Tibial artery (tissue), 4 donors: ENCODE measurements at places on chromosomes 6 and 20.

DNA sequence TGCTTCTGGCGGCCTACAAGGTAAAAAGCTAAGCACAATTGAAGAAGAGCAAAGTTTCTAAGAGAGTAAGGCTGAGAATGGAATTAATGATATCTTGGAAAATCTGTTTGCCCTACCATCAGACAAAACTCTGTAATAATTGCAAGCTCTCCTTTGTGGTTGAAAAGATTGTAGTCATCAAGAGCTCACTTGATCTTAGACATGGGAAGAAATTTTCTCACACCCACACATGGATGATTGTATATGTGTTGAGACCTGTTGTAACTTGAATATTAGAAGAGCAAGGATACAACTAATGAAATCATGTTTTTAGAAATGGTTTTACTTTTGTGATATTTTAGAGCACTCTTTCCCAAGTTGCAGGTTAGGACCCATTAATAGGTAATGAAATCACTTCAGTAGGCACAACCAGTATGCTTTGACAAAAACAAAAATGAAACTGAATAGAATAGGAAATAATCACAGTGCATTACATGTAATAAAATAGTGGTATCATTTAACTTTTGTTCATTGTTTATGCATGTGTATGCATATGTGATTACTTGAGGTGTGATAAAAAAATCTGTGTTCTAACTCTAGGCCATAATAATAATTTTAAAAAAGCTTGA lies 14.0 kb downstream of the DCBLD1 start:
- DNase-seq, result no peak

DNA sequence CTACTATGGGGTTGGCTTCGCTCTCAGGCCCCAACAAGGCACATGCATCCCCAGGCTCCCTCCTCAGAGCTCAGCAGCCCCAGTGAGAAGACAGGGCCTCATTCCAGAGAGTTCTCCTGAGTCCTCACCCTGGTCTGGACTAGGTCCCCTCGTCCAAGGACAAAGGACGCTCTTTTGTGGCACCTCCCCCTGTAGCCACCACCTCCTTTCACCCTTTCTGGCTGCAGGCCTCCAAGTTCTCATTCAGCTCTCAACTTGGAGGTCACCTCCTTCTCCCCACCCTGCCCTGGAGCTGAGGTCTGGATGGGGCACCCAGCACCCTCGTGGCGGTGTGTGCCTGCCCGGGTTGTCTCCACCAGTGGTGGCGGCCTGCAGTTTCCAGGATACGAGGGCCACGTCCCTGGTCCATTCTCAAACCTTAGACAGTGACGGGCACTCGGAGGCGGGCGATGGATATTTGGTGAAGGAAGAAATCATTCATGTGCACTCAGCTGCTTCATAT lies 2.5 kb downstream of the UNC93A start:
- no peak for DNase-seq

DNA sequence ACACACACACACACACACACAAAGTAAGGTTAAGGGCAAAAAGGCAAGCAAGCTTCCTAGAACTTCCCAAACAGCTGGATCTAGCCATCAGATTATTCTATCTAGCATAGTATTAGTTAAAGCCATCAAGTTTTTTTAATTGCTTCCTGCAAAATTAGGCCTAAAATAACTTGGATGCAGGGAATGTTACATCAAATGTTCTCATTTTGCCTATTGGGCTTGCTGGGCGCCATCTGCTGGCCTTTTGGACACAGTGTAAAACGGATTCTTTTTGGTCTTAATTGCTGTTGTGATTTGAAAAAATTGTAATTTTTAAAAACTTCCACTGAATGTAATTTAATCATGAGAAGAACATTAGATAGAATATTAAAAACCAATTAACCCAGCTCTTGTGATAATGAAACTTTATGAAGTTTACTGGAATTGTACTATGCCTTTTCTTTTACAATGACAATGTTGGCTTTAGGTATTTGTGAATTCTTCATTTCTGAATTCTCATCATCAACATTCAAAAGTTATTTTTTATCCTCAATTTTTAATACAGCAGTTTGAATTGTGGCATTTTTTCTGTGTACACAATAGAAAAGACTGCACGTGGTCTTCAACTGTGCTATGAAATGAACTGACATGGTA lies 6.8 kb downstream of the MKKS start:
- DNase-seq, result no peak

- DNase-seq, result no peak
Measured at GRCh38 chr20:53276143-53276542, 304.0 kb downstream of the TSHZ2 start.

DNA sequence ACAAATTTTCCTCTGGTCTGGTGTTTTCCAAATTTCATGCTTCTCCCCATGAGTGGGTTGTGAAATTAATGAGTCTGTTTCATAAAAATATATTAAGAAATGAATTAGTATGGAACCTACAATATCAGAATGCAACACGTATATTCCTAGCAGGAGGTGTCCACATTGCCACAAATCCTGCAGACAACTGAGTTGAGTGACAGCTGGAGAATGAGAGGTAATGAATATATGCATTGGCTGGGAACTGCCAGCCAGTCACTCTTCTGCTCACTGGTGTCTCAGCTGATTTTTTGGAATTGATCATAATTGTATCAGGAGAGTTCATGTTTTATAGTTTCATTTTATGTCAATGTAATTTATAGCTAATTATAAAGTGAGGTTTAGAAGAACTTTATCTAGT lies 6.3 kb upstream of the ARFGEF3 start:
- DNase-seq, result no peak

GRCh38 chr20:49233226-49233625 lies 14.0 kb downstream of the DDX27 start:
- DNase-seq, result no peak

- peak; percentile 60 for DNase-seq
Measured at GRCh38 chr6:7258231-7258763, 54.7 kb downstream of the SSR1 start.

DNA sequence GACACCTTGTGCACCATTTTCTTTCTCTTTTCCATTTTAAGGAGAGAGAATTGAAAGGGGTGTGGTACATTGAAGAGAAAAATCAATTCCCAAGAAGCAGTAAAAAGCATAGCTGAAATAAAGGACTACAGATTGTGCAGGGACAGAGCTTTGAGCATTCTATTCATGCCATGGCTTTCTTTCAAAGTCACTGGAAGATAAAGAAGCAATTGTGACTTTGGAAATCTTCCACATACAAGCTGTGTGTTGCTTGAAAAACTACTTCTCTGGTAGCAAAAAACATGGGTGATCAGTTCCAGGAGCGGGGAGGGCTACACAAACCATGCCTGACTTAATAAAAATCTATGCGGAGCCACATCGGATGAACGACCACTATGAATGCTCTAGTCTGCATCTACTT lies 230.2 kb upstream of the THEMIS start:
- DNase-seq, result no peak

DNA sequence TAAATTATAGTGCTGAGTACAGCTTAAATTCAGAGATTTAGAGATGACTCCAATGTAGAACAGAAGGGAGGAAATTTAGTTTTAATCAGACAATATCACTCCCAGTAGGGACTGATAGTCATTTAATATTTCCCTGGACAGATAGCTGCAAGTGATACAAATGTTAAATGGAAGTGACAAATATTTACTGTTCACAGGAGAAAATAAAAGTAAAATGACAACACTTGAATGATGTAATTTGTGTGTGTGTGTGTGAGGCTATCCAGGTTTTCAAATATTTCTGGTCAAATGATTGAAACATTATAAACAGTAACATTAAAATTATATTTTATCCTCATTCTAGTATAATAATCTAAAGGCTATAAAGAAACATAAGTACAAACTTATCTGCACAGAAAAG lies 220.3 kb upstream of the THEMIS start:
- no peak for DNase-seq

DNA sequence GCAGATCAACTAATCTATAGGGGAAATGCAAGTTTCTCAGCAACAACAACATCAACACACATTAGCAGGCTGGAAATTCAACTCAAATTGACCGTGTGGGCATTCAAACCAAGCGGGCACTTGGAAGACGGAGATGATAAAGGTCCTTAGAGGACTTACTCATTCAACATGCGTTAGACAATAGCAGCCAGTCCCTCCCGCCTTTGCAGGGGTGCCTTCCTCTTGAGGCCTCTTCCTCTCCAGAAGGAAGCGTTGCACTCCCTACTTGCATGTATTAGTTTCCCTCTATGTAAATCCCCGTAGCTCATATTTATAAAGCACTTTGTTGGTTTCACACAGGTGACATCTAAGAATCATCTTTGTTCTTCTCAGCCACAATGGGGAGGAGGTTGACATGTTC lies 300.8 kb upstream of the STXBP5 start:
- DNase-seq, result no peak

DNA sequence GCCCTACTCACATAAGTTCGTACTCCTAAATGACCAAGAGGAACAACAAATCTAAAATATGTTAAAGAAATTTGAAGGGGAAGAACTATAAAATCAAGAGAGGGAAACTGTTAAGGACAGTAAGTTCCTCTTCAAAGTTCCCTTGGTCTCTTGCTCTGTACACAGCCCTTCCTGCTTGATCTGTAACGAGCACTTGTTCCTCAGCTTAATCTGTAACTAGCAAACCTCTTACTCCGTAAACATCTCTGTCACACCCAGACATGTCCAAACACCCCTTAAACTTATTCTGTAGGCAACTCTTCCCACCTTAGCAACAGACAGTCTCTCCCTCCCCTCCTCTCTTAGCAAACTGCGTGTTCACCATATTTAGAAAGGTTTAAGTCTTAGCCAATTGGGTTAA lies 29.9 kb downstream of the PLN start:
- no peak for DNase-seq

- DNase-seq, result no peak
Measured at GRCh38 chr20:42267793-42268384, 649.7 kb upstream of the CHD6 start.

DNA sequence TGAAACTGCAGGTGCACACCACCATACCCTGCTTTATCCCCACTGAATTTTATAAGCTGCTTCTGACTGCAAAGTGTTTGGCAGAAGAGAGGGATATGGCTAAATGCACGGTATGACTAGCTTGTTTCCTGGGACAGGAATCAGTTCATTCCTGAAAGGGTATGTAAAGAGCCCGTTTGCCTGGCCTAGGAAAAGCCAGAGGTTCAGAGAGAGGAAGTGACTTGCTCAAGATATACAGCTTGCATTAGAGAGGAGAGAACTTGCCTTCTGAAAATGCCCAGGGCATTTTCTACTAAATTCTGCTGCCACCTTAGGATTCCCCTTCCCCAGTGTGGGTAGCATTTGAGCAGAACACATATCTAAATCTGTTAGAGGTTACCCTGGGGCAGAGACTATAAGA lies 683 bp upstream of the GCNT2 start:
- no peak for DNase-seq

GRCh38 chr20:21820688-21821087 lies 115.2 kb downstream of the PAX1 start:
- DNase-seq, result no peak

DNA sequence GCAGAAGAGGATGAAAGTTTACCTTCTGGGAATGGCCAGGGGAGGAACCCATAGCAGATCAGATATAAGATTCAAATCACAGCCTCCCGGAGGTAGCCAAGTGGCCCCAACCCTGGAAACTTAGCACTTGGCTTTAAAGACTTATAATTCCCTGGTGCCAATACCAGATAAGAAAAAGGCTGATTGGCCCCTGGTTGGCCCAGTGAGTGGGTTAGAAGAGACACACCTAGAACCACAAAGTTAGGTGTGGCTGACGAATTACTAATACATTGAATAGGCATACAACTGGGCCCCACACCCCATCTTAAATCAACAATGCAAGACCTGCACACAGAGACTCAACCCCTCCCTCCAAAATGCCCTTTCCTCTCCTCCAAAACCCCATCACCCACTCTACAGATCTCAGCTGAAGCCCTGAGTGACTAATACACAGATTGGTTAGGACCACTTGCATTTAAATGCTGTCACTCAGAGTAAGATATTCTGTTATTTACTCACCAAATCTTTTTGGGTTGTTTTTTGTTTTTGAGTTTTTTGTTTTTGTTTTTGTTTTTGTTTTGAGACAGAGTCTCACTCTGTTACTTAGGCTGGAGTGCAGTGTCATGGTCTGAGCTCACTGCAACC lies 315.4 kb upstream of the JARID2 start:
- DNase-seq, result no peak

DNA sequence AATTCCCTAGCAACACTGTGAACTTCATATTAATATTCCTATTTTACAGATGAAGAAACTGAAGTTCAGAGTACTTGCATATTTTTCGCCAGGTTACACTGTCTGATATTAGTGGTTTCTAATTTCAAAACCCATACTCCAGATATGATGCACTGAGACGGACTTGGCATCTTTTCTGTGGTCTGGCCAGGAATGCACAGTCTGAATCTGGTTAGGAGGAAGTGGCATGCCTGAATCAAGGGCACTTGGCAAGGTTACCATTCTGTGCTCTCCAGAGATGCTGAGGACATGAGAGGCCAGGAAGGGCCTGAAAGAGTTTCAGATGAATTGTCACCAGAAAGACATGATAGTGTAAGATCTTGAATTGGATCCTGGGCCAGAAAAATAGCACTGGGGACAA lies 150.1 kb downstream of the HAO1 start:
- no peak for DNase-seq

DNA sequence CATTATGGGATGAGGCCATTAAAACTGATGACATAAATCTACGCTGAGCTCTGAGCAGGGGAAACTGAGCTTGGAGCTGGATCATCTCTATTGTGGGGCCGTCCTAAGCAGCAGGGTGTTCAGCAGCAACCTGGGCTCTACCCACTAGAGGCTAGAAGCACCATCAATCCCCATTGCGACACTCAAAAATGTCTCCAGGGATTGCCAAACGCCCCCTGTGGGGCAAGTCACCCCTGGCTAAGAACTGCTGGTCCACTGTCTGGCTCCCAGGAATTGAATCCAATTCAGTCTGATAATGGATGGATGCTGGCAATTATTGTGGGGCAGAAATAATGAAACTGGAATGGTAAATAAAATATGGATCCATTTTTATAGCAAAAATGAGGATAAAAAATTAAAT lies 38.2 kb downstream of the PMEPA1 start:
- no peak for DNase-seq

- no peak for DNase-seq
Measured at GRCh38 chr20:62060631-62061541, 4.8 kb downstream of the TAF4 start.

DNA sequence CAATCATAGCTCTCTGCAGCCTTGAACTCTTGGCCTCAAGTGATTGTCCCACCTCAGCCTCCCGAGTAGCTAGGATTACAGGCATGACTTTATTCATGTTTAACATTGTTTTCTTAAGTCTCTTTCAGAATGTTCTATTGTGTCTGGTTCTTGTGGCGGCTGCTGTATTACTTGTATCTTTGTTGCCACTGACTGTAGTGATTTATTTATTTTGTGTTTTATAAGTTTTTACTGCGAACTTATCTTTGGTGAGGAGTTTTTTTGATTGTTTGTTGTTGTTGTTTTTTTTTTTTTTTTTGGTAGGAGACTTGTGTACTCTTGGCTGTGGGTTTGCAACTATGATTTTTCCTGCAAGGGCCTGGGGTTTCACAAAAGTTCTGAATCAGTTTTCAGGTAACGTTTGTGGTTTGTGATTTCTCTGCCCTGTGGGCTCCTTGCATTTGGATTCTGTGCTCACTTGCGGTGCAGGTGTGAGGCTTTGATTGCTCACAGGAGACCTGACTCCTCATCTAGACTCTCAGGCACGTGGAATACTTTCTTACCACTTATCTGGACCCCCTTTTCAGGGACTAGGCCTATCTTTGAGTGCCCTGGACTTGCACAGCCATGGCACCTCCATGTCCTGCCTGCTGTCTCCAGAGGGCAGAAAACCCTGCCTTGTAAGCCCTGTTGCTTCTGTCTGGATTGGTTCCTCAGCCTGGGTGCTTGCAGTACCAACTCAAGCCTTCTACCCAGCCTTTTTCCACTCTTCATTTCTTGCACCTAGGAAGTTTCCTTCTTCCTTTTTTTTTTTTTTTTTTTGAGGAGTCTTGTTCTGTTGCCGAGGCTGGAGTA lies 25.2 kb downstream of the KIF25 start:
- DNase-seq, result no peak

GRCh38 chr6:19327661-19328060 lies 509.5 kb upstream of the ID4 start:
- no peak for DNase-seq
